ENCODE measurements at places on chromosomes 2 and 18.

DNA sequence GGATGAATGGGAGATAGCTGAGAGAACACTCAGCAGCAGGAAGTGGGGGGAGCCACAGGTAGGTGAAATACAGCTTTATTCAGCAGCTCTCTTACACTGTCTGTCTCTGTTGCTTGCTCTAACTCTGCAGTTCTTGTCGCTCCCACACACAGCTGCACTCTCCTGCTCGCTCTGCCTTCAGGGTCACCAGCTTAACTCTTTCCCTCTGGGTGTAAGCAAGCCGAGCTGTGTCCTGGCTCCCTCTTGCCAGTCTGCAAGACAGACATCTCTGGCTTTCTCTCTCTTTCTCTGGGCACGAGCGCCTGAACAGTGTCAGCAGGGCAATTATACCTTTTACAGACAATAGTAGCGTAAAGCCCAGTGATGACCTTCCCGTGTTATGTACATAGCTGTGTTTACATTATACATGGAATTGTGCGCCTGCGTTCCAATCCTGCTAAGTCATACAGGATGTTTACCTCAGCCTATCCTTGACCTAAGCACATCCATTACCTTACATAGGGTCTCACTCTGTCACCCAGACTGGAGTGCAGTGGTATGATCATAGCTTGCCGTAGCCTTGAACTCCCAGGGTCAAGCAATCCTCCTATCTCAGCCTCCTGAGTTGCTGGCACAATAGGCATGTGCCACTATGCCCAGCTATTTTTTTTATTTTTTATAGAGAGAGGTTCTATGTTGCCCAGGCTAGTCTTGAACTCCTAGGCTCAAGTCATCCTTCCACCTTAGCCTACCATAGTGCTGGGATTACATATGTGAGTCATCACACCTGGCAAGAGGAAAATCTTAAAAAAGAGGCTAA lies 57.8 kb upstream of the CHN1 start:
- no peak for DNase-seq

DNA sequence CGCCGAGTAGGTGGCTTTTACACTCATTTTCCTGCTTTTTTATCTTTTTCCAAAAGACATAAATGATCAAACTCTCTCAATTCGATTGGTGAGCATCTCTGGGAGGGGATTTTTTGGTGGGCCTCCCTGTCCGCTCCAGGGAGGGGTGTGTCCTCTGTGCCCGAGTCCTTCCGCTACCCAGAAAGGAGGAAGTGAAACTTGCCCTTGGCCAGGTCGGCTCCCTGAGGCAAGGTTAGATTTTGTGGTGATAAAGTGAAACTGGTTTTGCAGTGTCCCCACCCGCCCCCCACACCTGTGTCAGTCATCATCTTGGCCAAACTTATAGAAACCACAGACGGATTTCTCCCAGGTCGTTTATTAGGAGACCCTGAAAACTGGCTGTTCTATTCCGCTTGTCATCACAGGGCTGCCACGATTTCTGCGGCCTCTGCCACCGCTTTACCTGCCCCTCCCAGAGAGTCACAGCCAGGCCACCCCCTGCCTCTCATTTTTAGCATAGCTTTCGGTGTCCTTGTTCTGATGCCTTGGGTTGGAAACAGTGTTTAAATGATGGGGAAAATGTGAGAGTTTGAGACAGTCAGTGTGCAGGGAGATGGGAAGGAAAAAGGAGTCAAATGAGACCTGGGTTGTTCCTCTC lies 93.6 kb downstream of the SH3BP4 start:
- DNase-seq = no peak

DNA sequence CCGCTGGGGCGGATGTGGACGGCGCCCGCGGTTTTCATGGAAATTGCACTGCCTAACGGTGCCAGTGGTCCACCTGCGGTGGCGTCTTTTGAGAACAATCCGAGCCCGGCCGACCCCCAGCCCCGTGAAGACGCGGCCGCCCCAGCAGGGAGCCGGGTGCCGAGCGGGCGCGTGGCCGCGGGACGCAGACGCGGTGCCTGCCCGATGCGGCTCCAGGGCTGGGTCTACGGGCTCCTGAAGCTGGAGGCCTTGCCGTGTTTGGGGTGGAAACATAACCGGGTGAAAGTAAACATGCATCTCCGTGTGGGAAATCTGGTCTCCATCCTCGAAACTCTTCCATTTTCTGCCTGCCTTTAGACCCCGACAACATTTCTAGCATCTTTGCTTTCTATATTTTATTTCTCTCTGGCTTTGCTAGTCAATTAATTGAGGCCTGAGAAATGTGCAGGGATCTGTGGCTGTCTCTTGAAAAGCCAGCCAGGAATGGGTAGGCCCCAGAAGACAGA lies 572 bp downstream of the INPP4A start:
- peak; percentile 26 for DNase-seq

DNA sequence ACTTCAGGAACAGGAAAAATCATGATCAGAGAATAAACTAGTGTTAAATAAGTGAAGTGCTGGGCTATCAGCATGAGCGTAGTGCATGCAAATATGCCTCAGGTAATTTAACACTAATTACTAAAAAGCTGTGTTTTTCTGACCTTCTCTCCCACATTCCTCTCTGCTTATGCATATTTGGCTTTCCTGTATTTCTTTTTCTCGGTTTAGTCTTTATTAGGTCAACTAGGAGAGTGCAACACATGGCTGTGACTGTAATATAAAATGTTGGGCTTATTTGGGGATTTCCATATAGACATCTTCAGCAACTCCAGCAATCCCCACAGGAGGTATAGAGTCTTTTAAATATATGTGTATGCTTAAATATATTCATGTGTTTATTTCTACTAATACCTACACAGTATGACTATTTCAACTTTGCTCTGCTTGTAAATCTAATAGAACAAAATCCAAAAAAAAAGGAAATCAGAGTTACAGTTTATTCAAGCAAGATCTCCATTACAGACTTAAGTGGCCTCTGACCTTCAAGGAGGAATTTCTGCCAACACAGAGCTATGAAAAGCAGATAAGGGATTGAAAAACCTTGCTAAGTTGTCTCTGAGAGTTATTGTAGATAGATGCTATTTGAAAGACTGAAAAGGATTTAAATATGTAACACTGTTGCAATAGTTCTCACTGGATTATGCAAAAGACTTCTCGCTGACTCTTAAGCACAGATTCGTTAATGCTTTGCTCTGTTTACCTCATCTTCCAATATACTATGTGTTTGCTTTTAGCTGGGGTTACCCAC lies 359.5 kb upstream of the RGPD4 start:
- no peak for DNase-seq

- DNase-seq = no peak
These were observed 461.3 kb upstream of the FANCL start for GRCh38 chr2:58702302-58702885.

DNA sequence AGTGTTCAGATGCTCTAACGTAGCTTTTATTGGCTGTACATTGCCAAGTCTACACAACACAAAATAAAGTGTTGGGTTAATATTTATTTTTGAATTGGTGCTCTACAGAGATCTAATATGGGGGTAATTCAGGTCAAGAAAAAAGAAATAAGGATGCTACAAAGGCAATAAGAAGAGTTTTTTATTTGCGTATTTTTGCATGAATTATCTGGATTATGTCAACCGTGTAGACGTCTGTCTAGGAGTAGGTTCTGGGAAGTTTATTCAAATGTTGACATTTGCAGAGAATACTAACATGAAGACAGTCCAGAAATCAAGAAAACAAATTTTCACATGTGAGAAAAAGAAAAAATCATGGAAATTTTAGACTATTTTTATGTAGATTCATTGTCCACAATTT lies 876.7 kb upstream of the POU3F3 start:
- no peak for DNase-seq

DNA sequence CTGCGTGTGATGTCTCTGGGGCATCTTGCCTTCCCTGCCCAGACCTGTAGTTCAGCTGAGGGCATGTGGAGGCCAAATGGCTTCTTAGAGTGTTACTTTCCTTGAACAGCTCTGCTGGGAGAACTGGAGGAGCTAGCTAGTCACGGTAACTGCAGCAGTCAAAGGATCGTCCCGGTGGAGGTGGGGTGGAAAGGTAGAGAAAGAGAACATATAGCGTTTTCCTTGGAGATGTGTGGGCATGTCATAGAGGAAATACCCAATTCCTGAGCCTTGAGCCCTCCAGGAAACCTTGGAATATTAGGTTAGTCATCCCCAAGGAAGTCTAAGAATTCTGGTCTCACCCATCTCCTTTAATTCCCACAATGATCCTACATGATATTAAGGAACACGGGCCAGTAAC lies 33.5 kb upstream of the IL37 start:
- no peak for DNase-seq

DNA sequence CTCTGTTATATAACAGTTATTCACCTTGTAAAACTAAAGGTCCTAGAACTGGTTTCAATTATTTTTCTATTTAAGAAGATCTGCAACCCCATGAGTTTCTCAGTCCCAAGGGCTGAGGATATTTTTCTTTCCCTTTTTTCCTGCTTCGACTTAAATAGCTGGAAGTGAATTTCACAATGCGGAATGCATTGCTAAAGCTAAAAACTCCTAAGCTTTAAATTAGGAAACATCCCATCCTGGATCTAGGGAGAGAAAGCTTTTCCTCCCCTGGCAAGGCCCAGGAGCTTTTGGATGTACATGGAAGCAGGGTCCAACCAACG lies 1.4 kb downstream of the RFX8 start:
- no peak for DNase-seq

Data from NCI-H2227 treated with DMSO at 0.1 percent for 48 hours (cell line).